Stimulated activated CD4-positive, alpha-beta T cell treated with anti-CD3 and anti-CD28 coated beads, TNF-alpha, amount 100 ng/mL, for 24 hours (primary cell): ENCODE measurements at places on chromosomes 3 and 15.

GRCh38 chr3:27194861-27195483 lies 174.2 kb downstream of the NEK10 start:
- DNase-seq, result no peak

DNA sequence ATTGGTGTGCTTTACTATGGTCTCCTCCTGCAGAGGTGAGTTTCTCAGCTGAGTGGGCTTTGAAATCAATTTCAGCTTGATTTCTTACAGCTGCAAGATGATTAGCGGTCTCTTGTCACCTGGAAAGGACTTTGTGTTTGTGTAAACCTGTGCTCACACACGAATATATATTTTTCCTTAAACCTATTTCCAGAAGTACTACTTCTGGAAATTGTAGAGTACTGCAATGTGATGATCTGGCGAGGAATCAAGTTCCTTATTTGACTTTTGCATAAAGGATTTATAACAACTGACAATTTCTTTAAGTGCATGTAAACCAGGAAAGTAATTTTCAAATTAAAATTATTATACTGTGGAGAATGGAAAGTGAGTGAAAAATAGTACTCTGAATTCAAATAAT lies 2.1 kb downstream of the MCTP2 start:
- no peak for DNase-seq

- no peak for DNase-seq
Observed at GRCh38 chr15:37057831-37058230, 42.5 kb downstream of the MEIS2 start.

GRCh38 chr15:72925661-72926060 lies 126.6 kb upstream of the NEO1 start:
- no peak for DNase-seq

GRCh38 chr3:157393113-157393512 lies 43.5 kb upstream of the PTX3 start:
- DNase-seq, result no peak

- no peak for DNase-seq
Observed at GRCh38 chr15:69743091-69743490, 290.5 kb downstream of the RPLP1 start.

DNA sequence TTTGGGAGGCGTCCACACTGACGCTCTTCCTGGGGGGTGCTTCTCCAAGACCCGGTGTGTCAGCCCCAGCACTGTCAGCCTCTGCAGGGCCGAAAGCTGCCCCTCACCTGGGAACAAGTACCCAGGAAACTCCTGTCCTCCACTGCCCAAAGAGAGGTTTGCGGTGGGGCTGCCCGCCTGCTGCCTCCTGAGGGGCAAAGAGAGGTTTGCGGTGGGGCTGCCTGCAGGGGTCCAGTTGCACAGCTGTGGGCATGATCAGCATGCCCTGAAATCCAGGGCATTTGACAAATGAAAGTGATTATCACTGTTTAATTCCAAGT lies 15.1 kb upstream of the SNRPA1 start:
- DNase-seq, result no peak

DNA sequence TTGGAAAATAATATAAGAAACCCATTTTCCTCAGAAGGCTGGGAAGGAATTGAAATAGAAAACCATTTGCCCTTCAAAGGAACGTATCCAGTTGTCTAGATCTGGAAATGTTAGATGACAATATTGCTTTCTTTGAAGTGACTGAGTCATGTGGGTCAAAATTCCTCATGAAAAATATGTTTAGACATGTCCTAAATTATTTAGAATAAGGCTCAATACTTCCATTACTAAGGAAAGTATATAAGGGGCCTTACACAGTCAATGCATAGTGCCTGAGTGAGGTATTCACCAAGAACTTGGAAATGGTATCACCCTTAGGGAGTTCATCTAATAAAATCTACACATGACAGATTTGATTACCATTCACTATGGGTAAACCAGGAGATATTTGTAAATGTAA lies 619.8 kb upstream of the KCNMB2 start:
- no peak for DNase-seq

DNA sequence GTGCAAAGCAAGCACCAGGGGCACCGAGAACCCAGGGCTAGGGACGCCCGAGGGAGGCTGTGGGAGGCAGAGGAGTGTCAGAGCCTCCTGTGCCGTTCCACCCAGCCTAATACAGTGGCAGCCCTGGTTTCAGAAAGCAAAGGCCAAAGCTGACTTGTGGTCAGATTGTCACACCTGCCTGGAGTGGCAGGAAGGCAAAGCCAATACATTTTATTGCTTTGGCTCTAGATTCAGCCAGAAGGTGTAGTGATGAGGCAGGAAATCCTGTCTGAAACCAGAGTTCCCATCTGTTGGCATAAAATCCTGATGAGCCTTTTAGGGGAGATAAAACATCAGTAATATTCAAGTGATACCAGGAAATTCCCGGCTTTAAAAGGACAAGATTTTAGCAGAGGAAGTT lies 168.3 kb downstream of the SLCO3A1 start:
- DNase-seq, result no peak

DNA sequence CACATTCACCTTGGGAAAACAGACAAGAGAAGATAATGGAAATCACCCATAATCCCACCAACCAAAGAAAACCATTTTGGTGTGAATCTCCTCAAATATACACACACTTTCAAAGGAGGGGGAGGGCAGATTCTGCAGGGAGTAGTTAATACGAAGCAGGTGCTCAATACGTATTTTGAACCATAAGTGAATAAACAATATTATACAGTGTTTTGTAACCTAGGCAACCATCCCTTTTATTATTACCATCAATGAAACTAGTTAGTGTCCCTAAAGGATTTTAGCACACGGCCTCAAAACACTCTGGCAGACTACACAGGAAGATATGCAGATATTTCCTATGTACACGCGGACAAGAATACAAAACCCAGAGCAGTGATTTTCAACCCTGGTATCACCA lies 6.1 kb downstream of the OSBPL10 start:
- DNase-seq, result no peak

DNA sequence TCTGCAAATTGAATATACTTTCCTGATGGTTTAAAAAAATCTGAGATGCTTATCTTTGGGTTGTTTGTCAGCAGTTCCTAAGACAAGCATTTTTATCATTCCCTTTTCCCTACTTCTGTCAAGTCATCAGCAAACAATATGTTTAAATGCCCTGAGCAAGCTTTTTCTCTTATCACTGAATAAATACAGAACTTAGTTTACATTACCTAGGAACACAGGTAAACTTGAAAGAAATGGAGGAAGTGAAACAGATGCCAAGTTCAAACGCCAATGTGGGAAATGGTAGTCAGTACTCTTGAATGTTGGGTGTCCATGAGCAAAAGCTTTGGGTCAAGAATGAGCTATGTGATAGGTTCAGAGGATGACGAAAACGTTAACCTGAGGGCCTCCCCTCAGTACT lies 17.2 kb upstream of the TCAIM start:
- no peak for DNase-seq

DNA sequence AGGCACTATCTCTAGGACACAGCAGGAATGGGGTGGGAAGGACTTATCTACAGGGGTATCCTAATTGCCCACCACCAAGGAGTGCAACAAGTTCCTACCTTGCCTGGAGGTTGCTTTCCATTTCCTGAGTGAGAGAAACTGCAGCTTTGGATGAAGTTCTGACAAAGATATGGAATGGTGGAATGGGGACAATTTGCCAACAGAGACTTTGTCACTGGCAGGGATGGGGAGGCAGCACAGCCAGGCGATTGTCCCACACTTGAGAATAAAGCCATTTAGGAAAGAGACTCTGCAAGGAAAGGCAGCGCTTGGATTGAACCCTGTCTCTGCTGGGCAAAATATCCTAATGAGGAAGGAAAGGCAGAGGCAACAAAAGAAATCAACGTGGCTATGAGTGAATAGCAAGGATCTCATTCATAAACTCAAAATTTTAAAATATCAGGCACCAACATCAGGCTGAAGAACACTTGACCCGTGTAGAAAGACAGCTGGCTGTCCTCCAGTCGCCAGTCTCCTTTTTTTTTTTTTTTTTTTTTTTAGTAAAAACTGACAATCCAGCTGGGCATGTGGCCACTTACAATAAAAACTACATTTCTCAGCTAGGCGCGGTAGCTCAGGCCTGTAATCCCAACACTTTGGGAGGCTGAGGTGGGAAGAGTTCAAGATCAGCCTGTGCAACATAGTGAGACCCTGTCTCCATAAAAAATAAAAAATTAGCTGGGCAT lies 31.6 kb upstream of the PDE8A start:
- DNase-seq, result no peak

GRCh38 chr3:194964809-194965208 lies 279.1 kb downstream of the FAM43A start:
- no peak for DNase-seq

GRCh38 chr3:81851176-81851575 lies 89.7 kb upstream of the GBE1 start:
- no peak for DNase-seq

GRCh38 chr15:78638658-78639314 lies 2.2 kb downstream of the CHRNB4 start:
- DNase-seq, result peak; percentile 40

DNA sequence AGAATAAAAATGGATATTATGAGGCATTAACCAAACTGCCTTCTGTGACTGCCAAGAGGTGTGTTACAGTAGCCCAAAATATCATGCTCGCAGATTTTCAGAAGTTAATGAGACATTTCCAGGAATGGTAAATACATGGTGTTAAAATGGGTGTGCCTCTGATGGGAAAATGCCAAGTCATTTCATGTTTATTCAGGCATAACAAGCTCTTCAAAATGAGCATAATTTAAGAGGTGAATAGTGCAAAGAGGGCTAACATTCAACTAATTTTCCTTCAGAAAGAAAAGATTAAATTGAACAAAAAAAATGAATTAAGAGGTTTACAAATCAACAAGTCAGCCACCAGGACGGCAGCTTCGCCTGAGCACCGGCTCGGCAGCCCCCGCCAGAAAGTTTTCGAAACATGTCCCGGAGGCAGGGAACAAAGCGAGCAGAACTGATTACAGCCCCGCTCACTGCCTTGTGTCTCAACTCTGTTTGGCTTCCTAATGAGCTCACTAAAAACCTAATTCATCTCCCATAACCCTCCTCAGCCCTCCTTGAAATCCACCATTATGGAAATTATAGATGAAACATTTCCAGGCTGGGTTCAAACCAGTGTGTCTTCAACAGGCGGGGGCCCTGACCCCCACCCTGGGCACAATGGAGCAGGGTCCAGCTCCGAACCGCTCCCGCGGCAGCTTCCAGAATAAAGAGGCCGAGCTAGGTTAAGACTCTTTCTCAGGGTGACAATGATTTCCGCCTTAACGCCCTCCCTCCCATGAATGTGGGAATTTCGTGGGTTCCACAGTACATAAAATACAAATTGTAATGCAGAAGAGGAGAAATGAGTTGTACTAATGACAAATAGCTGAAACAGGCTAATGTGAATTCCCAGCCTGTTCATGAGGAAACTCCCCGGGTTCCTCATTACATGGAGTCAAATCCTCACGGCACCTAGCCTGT lies 43.9 kb downstream of the MEIS2 start:
- no peak for DNase-seq

- DNase-seq, result no peak
Observed at GRCh38 chr3:187706971-187707370, 4.6 kb upstream of the RTP2 start.
